ENCODE measurements at places on chromosomes 11 and 22.

DNA sequence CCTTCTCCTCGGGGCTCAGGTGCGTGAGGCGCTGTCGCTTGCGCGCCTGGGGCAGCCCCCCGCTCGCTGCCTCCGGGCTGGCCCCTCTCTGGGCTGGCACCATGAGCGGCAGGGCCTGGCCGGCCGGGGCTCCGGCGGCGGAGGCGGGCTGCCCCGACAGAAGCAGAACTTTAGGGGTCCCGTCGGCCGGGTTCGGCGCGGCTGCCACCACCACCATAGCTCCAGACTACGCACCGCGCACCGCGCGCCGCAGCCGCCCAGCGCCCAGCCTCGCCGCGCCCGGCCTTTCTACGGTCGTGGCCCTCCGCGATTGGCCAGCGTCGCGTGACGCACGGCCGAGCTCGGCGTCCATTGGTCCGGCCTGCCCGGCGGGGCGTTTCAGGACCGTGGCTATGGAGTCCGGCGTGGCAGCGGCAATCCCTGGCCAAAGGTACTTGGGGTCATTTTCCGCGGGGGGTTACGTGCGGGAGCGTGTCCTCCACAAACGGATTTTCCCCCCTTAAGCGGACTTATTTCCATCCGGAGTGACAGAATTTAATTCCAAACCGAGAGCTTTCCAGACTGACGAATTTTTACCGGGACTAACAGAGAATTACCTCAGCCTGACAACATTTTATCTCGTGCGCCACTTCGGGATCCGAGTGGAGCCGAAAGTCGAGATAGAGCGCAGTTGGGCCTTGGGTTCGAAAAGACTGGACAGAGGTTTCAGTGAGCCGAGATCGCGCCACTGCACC is at the start of gene XBP1:
Gene XBP1 (minus strand): TSS at position 262 of the 734 bp plus-strand sequence.
- DNase-seq: peak; percentile 69

DNA sequence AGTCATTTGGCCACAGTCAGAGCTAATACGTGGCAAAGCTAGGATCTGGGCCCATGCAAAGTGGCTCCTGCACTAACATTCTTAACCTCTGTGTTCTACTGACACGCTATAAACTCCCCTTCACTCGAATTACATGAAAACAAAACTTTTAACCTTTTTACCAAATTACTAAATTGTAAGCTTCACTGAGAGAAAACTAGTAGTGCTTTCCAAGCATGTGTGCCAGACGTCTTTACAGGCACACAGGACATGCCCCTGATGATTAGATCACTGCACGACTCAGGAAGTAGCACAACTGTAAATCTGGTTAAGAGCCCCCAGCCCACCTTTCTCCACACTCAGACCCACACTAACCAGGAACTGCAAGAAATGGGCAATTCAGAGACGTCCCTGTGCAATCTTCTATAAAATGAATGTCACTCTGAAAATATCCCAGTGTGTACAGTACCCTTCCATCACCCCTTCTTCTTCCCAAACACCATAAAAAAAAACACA is 16.1 kb downstream of the PHF21A start:
- DNase-seq: no peak

DNA sequence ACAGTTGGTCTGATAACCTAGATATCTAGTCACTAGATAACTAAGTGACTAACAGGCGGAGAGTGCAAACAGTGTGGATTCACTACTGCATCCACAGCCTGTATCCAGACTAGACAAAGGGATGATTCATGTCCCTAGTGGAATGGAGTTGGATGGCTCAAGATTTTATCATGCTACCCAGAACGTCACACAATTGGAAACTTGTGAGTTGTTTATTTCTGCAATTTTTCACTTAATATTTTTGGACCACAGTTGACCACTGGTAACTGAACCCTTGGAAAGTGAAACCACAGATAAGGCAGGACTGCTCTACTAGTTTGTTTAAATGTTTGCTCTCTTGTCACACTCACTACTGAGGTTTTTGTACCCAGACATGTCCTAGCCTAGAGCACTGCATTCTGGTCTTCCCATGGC is 76.0 kb downstream of the UBASH3B start:
- DNase-seq: no peak

GRCh38 chr11:122108192-122108799 is 7.7 kb downstream of the BLID start:
- DNase-seq: no peak

- no peak for DNase-seq
These were observed 407.4 kb downstream of the LARGE1 start for GRCh38 chr22:33512908-33513307.

- DNase-seq: no peak
These were observed 230.3 kb downstream of the ETS1 start for GRCh38 chr11:128357073-128357472.

- no peak for DNase-seq
These were observed 1277.5 kb upstream of the CNTN5 start for GRCh38 chr11:97743205-97743742.

DNA sequence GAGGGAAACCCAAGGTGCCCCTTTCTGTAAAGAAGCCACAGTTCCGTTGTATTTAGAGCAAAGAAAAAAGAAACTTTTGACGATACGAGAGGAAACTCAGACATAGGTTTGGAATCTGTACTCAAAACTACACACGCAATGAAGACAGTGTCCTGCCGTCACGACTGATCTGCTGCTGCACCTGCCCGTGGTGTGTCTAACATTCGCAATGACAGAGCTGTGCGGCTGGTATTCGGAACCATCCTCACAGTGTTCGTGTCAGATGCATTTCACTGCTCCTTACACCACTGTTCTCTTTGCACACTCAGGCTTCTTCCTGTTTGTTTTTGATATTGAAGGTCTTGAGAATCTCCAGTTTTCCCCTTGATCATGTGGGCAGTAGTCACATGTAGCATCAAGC is 84.8 kb downstream of the RTL6 start:
- no peak for DNase-seq

GRCh38 chr22:44486538-44486937 is 11.5 kb downstream of the RTL6 start:
- no peak for DNase-seq

DNA sequence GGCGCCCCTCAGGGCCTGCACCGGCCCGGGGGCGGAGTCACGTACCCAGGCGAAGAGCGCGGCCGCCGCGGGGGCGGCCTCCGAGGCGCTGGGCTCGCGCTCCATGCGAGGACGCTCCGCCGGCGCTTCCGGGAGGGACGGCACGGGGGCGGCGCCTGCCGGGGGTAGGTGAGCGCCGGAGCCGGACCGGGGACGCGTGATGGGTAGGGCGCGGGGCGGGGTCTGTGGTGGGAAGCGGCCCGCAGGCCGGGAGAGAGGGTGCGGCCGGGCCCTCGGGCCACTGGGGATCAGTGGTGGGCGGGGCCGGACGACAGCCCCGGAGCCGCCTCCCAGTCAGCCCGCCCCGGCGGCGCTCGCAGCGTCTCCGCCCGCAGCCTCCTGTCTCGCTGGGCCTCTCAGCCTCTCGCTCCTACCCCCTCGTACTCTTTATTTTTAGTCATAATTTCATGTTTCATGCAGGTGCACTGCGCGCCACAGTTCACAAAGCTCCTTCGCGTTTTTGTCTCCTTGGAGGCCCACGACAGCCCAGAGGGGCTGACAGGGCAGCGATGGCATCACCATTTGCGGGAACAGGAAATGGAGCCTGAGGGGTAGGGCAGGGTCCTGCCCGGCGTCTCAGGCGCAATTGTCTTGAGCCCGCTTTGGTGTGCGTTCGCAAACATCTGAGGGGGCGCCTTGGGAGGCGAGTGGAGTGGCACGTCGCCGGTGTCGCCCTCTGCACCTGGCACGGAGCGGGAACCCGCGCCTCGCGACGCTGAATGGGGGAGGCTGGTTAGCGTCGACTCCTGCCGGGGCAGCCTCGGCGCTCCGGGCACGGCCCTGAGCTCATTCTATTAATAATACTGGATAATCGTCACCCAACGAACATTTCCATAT is at the start of gene SERGEF:
Gene SERGEF (minus strand): TSS at position 142 of the 876 bp plus-strand sequence. CDS start 37 bp downstream, at position 105.
- DNase-seq: peak; percentile 80

- DNase-seq: no peak
These were observed 11.2 kb upstream of the PPP2R1B start for GRCh38 chr11:111777094-111778046.

GRCh38 chr11:94342250-94342649 is 37.9 kb downstream of the IZUMO1R start:
- no peak for DNase-seq

GRCh38 chr11:113906038-113906437 is 1.4 kb downstream of the HTR3B start:
- DNase-seq: no peak

- DNase-seq: no peak
These were observed 4.4 kb downstream of the OR8B3 start for GRCh38 chr11:124394408-124394807.

GRCh38 chr11:33700502-33701271 is at the start of gene C11orf91:
Gene C11orf91, minus strand, starts transcription at chr11:33700826. Its CDS starts 86 bp downstream, at chr11:33700740.
- DNase-seq: peak; percentile 90
